ENCODE measurements at places on chromosomes 3 and 15.

- no peak for DNase-seq
Measured at GRCh38 chr3:179608931-179609720, 4.5 kb downstream of the NDUFB5 start.

DNA sequence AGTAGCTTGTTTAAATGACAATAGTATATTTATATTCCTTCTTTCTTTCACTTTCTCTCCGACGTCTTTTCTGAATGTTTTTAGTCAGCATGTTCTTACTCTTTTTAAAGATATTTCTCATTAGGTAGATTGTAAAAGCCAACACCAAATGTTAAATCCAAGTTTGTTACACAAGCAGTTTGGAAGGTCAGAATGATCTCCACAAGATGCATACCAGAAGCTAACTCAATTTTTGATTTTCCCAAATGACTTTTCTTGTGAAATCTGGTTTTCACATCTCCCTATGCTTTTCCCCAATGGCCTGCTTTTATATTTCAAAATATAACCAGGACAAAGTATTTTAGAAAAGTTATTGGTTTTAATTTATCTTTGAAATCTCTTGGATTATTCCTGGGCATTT lies 49.7 kb upstream of the TPRG1 start:
- no peak for DNase-seq

- DNase-seq: peak; percentile 5
Measured at GRCh38 chr15:48507416-48508065, 138.0 kb downstream of the FBN1 start.

- DNase-seq: no peak
Measured at GRCh38 chr3:94811836-94812235, 749.0 kb downstream of the NSUN3 start.

DNA sequence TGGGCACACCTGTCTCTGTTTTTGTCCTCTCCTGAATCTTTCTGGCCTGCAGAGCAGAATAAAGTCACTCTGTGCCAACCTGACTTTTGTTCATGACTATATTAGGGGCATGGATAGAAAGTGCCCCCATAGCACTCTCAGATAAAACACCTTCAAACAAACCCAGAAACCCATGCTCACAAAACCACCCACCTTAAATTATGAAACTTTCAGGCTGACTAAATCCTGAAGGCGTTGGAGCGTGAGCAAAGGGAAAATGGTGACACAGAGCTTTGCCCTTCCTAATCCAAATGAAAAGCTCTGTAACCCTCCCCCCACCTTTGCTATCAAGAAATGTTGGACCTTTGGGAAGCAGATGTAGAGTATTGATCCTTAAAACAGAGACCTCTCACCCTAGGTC lies 138.9 kb downstream of the IGF1R start:
- no peak for DNase-seq
